ENCODE measurements at places on chromosomes 11 and 22.

DNA sequence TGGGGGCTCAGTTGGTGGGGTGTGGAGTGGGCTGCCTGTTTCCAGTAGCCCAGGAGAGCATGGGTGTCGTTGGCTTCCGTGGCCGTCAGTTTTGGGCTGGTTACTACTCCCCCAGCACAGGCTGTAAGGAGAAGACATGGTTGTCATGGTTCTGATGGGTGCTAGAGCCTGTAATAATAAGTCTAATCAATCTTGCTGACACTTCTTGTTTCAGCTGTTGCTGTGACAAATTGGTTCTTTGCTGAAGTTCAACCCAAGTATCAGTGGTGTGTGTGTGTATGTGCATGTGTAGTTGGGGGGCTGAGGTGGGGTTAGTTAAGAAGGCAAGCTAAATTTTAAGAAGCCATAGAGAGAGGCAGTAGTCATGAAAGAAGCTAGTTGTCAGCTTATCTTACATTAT, 61.3 kb upstream of the DBX1 start:
- no peak for DNase-seq

DNA sequence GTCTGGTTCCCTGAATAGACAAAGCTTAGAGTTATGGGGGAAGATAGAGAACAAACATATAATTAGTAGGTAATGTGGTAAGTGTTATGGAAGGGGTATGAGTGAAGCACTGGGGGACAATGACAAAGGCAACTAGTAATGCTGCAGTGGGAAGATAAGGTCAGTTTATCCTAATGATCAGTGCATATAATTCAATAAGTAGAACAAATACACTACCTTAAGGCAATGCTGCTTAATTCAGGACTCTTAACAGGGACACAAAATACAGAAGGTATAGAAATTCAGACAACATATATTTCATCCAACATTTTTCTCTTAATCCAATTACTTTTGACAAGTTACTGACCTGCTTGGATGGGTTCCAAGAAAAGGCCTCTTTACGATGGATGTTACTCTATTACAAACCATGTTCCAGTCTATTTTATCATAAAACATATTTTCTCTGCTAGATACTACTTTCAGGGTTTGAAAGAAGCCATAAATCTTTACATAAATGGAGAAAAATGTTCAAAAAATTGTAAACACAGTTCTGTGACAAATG, 1186.2 kb downstream of the LRRC4C start:
- DNase-seq, result no peak

DNA sequence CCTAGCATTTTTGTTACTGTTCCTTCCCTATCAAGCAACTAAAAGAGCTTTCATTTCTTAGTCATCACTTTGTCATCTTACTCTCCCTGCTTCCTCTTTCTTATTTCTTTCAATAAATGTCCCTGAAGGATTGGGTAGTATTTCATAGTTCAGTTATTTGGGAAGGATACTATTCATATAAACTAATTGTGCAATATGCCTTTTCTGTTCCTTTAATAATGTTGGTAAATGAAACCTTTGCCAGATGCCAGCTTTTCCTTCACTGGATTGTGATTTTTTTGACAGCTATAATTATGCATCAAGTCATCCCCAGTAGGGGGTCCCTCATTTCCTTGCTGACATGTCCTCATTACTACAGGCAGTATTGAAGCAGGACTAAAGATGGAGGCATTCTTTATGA, 101.7 kb downstream of the ATM start:
- DNase-seq, result no peak

GRCh38 chr22:17890892-17891291, 116.6 kb upstream of the BID start:
- no peak for DNase-seq

- no peak for DNase-seq
Measured at GRCh38 chr11:107043242-107044006, 25.1 kb upstream of the GUCY1A2 start.

GRCh38 chr11:17763703-17764102, 29.1 kb downstream of the KCNC1 start:
- DNase-seq, result no peak

- no peak for DNase-seq
Measured at GRCh38 chr11:112195951-112196351, 20.6 kb downstream of the BCO2 start.

- DNase-seq, result no peak
Measured at GRCh38 chr11:108009497-108010370, 1.0 kb downstream of the CUL5 start.

DNA sequence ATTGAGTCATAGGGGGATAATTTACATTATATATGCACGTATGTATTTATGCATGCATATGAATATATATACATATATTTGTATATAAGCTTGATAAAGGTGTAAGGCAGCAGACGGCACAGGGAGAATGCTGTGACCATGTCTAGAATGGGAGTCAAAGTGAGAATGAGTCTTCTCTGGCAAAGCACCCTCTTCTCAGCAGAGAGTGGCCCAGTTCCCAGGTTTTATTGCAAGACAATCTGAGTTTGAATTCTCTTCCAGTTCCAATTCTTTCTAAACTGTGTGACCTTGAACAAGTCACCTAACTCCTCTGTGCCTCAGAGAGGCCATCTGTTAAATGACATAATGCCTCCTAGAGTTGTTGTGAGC, 13.8 kb downstream of the EHF start:
- no peak for DNase-seq
